ENCODE measurements at places on chromosomes 5 and 9.

DNA sequence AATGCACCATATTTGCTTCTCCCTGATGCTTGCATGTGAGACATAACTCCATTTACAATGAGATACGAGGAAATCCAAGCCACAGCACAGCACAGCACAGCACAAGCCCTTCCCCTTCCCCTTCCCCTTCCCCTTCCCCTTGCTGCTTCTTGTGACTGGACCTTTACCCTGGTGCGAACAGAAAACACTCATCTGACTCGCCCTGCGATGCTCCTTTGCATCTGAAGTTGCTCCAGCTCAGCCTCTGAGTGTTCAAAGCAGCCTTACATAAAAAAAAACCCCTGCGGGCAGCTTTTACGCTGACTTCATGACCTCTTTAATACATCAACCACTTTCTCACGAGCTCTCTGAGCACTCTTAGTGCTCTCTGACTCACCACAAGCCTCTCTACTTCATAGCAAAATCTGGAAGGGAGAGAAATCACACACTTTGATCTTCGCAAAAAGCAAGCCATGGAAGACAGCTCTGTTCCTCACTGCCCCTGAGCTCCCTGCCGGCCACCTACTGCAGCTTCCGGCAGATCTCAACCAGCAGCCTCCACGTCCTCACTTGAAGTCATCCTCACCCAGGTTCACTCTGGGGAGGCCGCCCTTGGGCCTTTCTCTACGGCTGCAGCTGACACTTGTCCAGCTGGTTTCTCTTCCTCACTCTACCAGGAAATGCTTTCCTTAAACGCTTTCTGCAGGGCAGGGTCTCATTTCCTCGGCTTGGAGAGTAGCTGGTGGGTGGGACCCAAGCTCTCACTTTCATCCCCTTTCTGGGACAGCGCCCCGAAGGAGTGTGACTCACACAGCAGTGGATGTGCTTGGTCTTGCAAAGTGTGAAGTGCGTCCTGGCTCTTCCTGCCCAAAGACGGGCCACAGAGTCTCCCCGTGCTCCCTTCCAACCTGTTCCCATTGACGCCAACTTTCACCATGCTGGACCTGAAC lies 5.3 kb downstream of the SLC34A1 start:
- no peak for DNase-seq

DNA sequence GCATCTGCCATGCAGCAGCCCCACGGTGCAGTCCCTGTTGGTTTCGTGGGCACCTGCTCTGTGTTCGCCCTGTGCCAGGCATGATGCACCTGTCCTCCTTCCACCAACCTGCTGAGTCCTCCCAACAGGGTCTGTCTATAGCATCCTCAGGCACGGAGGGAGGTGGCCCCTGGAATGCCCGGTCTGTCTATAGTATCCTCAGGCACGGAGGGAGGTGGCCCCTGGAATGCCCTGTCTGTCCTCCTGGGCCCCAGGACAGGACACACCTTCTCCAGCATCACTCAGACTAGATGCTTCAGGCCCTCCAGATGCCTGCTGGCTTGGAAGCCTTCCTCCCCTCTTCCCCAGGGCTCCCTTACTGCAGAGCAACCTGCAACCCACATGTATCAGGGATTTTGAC lies 9.9 kb upstream of the PHYHD1 start:
- DNase-seq, result no peak

DNA sequence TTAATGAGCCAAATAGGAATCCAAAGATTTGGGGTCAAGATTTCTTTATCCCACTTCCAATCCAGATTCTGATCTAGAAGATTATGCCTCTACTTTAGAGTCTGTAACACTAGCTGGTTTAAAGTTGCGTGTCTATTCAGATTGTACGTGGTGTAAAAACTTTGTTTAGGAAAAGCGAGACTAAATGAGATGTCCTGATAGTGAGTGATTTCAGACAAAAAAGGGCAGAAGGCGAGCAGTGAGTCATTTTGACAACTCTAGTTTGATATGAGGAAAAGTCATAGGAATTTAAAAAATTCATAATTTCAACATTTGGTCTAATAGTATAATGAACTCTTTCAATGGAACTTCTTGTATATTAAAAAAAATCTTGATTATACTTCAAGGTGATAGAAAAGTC lies 119.6 kb upstream of the KLF9 start:
- DNase-seq, result no peak

- DNase-seq, result peak; percentile 12
Measured at GRCh38 chr9:97703437-97704344, 6.6 kb upstream of the XPA start.

DNA sequence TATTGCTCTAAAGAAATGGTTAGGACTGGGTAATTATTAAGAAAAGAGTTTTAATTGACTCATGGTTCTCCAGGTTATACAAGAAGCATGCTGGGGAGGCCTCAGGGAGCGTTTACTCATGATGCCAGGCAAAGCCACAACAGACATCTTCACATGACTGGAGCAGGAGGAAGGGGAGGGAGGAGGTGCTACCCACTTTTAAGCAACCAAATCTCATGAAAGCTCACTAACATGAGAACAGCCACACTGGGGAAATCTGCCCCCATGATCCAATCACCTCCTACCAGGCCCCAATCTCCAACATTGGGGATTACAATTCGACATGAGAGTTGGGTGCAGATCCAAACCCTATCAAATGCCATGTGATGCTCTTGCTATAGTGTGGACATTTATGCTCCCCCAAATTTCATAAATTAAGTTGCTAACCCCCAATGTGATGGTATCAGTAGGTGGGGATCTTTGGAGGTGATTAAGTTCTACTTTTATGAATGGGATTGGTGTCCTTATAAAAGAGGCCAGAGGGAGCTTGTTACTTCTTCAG lies 773.6 kb upstream of the CDH10 start:
- DNase-seq, result no peak

GRCh38 chr5:136703706-136704105 lies 338.4 kb upstream of the TRPC7 start:
- DNase-seq, result no peak

DNA sequence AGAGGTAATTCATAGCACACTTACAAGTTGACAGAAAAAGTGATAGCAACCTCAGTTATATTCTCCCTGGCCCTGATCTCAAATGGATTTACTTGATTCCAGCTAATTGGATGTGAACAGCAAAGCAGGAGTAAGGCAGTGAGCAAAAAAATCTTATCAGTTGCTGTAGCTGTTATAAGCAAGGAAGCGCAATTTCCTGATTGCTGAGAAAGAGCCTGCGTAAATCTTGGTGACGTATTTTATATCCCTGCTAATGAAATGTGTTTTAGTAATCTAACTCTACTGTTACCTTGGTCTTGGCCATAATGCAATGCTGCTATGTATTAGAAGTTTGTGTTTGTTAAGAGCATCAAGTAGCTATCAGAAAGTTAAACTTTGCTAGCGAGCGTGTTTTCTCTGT lies 661.2 kb upstream of the SEMA6A start:
- DNase-seq, result no peak

GRCh38 chr9:98018347-98018746 lies 35.2 kb downstream of the ANP32B start:
- no peak for DNase-seq

DNA sequence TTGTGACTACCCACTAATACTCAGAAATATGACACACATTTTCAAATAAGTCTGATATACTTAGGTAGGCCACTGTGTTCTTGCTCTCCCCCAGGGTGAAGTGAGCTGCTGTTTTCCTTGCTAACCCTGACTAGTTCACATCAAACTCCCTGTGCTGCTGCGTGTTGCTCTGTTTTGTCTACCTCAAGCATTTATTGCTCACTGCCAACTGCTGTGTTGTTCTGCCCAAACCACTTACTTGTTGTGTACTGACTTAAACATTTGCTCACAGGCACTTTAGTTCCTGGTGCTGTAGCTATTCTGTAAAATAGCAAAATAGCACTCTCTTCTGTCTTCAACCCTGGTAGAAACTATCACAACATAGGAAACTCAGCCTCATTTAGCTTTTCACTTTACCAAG lies 255.7 kb downstream of the HCN1 start:
- DNase-seq, result no peak

All from NCI-H774 (cell line).